Stimulated activated CD4-positive, alpha-beta T cell treated with anti-CD3 and anti-CD28 coated beads, Interleukin-15, amount 100 ng/mL, for 1 hour (primary cell): ENCODE measurements at places on chromosomes 4 and X.

DNA sequence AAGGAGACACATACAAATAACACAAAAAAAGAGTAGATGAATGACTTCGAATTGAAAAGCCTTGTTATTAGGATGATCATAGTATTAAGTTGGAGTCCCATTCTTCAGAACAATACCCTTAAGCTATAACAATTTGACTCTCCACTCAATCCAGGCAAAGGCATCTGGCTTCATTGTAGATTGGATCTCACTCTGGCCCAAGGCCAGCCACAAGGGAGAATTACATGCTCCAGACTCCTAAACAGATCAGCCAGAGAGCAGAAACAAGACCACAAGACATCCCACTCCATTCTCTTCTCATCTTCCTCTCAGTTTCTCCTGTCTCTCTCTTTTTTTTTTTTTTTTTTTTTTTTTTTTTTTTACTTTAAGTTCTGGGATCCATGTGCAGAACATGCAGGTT lies 213.9 kb downstream of the DHX15 start:
- DNase-seq, result no peak

GRCh38 chr4:152352622-152353116 lies 183.2 kb downstream of the FBXW7 start:
- no peak for DNase-seq

GRCh38 chr4:2103843-2104547 lies 44.9 kb downstream of the NAT8L start:
- no peak for DNase-seq

DNA sequence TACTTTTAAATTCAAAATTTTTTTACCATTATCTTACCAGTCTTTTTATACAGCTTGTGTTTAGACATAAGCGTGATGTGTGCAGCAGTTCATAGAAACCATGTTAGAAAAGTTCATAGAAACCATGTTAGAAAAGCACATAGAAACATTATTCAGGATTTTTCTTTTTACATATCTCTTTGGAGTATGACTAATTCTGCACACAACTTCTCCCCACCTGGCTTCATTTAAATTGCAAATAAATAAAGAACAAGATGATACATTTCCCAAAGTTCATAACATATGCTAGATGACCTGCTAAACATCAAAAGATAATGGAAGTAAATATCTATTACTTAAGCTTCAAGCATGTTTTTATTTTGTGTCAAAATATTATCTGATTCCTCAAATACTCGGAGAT lies 201.9 kb downstream of the BANK1 start:
- DNase-seq, result no peak

- no peak for DNase-seq
Observed at GRCh38 chr4:167052631-167053091, 181.6 kb downstream of the SPOCK3 start.

DNA sequence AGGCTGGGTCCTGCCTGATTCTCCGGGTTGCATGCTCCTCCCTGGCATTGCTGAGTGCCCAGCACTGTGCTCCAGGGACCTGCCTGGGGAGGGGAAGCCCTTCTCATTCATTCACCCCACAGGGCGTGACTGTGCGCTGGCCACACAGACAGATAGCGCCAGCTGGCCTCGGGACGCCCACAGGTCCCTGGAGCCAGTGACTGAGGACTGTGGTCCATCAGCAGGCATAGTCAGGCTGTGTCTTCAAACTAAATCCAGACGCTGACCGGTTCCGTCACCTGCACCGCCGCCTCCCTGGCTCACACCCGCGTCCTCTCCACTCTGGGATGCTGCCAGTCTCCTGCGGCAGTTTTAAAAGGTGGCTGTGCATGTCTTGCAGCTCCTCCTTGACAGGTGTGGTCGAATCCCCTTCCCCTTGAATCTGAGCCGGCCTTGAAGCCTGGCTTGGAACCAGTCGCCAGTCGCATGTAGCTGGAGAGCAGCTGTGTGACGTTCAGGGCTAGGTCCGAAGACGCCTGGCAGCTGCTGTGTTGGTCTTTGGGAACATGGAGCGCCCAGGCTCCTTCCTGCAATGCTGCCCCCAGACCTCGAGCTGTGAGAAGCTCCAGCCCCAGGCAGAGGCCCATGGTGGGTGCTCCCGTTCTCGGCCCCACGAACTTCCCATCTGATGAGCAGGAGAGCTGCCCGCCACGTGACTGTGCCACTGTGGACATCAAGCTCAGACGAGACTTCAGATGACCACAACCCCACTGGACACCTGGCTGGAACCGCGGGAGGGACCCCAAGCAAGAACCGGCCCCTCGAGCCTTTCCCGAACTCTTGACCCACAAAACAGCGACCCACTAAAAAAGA lies 94.1 kb downstream of the ADRA2C start:
- no peak for DNase-seq

- DNase-seq, result no peak
Observed at GRCh38 chr4:101813604-101814003, 23.1 kb downstream of the BANK1 start.

DNA sequence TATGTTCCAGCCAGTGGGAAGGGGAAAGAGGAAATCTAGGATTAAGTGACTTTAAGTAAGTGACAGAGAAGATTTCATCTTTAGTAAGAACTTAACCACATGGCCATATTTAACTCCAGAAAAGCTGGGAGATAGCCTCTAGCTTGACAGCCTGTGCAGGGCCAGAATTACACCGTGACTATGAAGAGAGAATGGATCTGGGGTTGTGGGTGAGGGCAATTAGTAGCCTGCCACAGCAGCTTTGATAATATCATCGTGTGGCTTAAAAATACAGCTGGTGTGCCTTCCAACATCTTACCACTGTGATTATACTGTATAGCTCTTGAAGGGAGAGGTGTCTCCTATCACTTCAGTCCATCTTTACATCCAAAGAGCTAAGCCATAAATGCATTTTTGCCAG lies 57.6 kb upstream of the TBC1D9 start:
- DNase-seq, result no peak

GRCh38 chr4:98480535-98480934 lies 177.9 kb downstream of the TSPAN5 start:
- no peak for DNase-seq

DNA sequence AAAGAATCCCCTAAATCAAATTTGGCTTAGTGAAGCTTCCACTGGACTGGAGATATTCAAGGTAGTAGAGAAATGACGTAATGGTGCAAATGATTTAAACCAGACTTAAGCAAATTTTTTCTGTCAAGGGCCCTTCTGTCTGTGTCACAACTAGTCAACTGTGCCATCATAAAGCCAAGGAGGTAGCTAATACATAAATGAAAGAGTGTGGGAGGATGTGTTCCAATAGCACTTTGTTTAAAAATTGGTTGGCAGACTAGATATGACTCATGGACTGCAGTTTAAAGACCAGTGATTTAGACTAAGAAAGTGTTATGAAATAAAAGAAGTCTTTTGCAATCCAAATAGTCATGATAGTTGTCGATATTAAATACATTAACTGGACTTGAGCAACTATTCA lies 24.3 kb upstream of the TEX13C start:
- no peak for DNase-seq

GRCh38 chrX:43968359-43968781 lies 4.8 kb downstream of the NDP start:
- no peak for DNase-seq

DNA sequence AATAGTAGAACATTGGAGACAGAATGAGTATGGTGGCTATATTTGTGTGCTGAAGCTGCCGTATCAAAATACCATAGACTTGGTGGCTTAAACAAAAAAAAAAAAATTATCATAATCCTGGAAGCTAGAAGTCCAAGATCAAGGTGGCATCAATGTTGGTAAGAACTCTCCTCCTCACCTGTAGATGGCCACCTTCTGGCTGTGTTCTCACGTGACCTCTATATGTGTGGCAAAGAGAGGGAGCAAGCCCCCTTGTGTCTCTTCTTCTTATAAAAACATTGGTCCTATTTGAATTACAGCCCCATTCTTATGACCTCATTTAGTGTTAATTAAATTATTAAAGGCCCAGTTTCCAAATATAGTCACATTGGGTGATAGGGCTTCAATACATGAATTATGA lies 1640.9 kb upstream of the PCDH7 start:
- DNase-seq, result no peak

DNA sequence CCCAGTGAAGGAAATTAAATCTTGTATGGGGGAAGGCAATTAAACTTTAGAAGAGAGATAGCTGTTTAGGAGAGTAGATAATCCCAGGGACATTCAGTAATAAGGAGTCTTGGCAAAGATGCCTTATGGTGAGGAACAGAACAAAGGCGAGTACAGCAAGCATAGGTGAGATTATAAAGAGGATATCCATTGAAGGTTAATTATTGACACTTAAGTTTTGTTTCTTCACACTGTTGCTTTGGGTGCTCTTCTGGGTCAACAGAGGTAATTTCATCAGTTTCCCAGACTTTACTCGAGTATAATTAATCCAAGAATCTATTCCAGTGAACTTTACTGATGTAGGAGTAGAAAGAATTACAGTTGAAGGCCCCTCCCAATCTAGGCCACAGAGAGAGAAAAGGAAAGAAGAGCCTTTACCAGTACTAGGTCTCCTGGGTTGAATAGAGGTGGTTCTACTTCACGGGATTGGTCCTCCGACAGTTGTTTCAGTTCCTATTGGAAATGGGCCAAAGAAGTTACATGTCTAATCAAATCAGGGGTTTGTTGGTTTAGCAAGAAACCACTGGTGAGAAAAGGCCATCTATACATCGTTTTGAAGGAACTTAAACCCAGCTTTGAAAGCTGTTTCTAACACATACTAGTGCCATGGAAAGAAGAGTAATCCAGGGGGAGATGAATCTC lies 27.2 kb downstream of the EPGN start:
- no peak for DNase-seq

- DNase-seq, result no peak
Observed at GRCh38 chr4:162582180-162582579, 418.4 kb upstream of the FSTL5 start.

GRCh38 chr4:41215155-41215554 lies 813 bp upstream of the APBB2 start:
- DNase-seq, result no peak

GRCh38 chr4:47662975-47663374 lies 174.9 kb downstream of the CORIN start:
- DNase-seq, result no peak

- no peak for DNase-seq
Observed at GRCh38 chr4:138193963-138194362, 48.2 kb downstream of the SLC7A11 start.

DNA sequence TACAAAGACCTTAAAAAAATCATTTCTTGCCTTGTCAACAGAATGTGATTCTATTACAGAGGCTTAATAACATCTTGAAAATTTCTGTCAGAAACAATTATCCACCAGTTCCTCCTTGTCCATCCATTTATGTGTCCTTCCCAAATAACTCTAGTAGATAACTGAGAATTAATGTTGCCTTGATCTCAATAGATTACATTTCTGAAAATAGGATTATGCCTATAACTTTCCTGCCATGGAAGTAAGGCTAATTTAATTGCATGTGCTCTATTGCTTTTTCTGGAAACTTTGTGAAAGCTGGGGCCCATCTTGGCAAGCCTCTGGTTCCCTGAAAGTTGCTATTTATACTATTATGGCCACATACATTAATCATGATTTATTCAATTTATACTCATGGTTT lies 76.2 kb upstream of the UNC5C start:
- no peak for DNase-seq
